ENCODE measurements at places on chromosomes 12 and 14. TPM values are rescaled to one million over a fixed set of nuclear protein-coding genes. Genes with fewer than 3 reads are reported as not detected.

CCDC175 gene
- not detected for total RNA-seq

ATP5F1B gene
- 504 TPM for total RNA-seq

TAS2R7 gene
- not detected for total RNA-seq

ZDHHC22 gene
- not detected for total RNA-seq

NOPCHAP1 gene
- total RNA-seq = 6.3 TPM

TEX52 gene
- total RNA-seq = not detected

CABP1 gene
- total RNA-seq = 2.1 TPM

BDKRB1 gene
- total RNA-seq = 33.1 TPM

PAPLN gene
- total RNA-seq = 1.8 TPM

DHRS2 gene
- 0.28 TPM for total RNA-seq

PLXNC1 gene
- total RNA-seq = 7.7 TPM

GPATCH2L gene
- 53.8 TPM for total RNA-seq

VWF gene
- total RNA-seq = 3.7 TPM

ACSM4 gene
- not detected for total RNA-seq

SLC41A2 gene
- total RNA-seq = 18.1 TPM

ARHGEF40 gene
- total RNA-seq = 16.4 TPM

DIO3 gene
- total RNA-seq = under 0.01 TPM

HAL gene
- under 0.01 TPM for total RNA-seq

PMCH gene
- not detected for total RNA-seq

KLRB1 gene
- total RNA-seq = not detected

NDUFB1 gene
- total RNA-seq = 253 TPM

FAM181A gene
- not detected for total RNA-seq

FGF23 gene
- total RNA-seq = not detected

LRTM2 gene
- not detected for total RNA-seq

SLC5A8 gene
- total RNA-seq = not detected

KCNMB4 gene
- 1.8 TPM for total RNA-seq

KRT2 gene
- not detected for total RNA-seq

OTOGL gene
- 0.14 TPM for total RNA-seq

GLIPR1 gene
- 41.4 TPM for total RNA-seq

NOS1 gene
- not detected for total RNA-seq
